Smooth muscle cell of trachea (primary cell): ENCODE measurements at places on chromosomes 3 and 15. TPM values are rescaled to one million over a fixed set of nuclear protein-coding genes. Genes with fewer than 3 reads are reported as not detected.

MORC1 gene
- total RNA-seq: not detected in 2 replicates

BCL2A1 gene
- 6.5 and 11.4 TPM in 2 replicates for total RNA-seq

MKRN2OS gene
- 0.33 TPM in 1 of 2 replicates, not detected in the other for total RNA-seq

RBP2 gene
- total RNA-seq: not detected in 2 replicates

WDR49 gene
- 0.17 and 1.0 TPM in 2 replicates for total RNA-seq

TGM5 gene
- not detected in 2 replicates for total RNA-seq

PRSS50 gene
- total RNA-seq: not detected in 2 replicates

SRGAP3 gene
- total RNA-seq: 6.1 and 7.8 TPM in 2 replicates

EPHA6 gene
- total RNA-seq: not detected in 2 replicates

CDCP1 gene
- total RNA-seq: 9.1 and 14.1 TPM in 2 replicates

LRRIQ4 gene
- not detected in 2 replicates for total RNA-seq

CACNA2D3 gene
- total RNA-seq: under 0.01 and 0.15 TPM in 2 replicates

TLR9 gene
- total RNA-seq: under 0.01 and 0.17 TPM in 2 replicates

RPSA gene
- total RNA-seq: 1,241 and 1,538 TPM in 2 replicates

NMB gene
- total RNA-seq: 3.6 and 6.8 TPM in 2 replicates

KLHL40 gene
- not detected in 2 replicates for total RNA-seq

ITGA11 gene
- total RNA-seq: 3.1 and 8.6 TPM in 2 replicates

TTLL13 gene
- not detected in 2 replicates for total RNA-seq

NANOGP8 gene
- 0.15 and 0.33 TPM in 2 replicates for total RNA-seq

GHRL gene
- 0.29 TPM in 1 of 2 replicates, not detected in the other for total RNA-seq

CADPS gene
- total RNA-seq: 3.8 and 7.4 TPM in 2 replicates

C3orf18 gene
- 22.7 and 32.9 TPM in 2 replicates for total RNA-seq

EIF1B gene
- 12.9 and 24.4 TPM in 2 replicates for total RNA-seq

ENTPD3 gene
- 0.17 TPM in 1 of 2 replicates, not detected in the other for total RNA-seq

MYEF2 gene
- total RNA-seq: 1.3 and 7.3 TPM in 2 replicates

REC114 gene
- total RNA-seq: not detected in 2 replicates

DPPA2 gene
- total RNA-seq: not detected in 2 replicates

LDHAL6B gene
- not detected in 2 replicates for total RNA-seq

CLDN11 gene
- 211 and 779 TPM in 2 replicates for total RNA-seq

SUCNR1 gene
- under 0.01 TPM in 1 of 2 replicates, not detected in the other for total RNA-seq

NME9 gene
- 0.29 TPM in 1 of 2 replicates, not detected in the other for total RNA-seq
